ENCODE measurements at places on chromosomes 3 and 15.

DNA sequence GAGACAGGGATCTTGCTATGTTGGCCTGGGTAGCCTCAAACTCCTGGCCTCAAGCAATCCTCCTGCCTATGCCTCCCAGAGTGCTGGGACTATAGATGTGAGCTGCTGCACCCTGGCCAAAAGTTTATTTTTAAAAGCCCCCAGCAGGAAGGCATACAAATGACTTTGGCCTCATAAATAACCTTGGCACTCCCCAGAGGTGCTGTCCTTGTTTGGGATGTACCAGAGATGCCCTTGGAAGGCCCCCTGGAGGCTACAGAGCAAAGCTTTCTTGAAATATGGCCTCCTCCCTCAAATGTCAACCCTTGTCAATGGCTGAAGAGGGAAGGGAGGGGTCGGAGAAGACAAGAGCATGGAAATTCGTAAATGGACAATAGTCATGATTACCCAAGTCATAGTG, 14.0 kb upstream of the RTP3 start:
- no peak for DNase-seq

DNA sequence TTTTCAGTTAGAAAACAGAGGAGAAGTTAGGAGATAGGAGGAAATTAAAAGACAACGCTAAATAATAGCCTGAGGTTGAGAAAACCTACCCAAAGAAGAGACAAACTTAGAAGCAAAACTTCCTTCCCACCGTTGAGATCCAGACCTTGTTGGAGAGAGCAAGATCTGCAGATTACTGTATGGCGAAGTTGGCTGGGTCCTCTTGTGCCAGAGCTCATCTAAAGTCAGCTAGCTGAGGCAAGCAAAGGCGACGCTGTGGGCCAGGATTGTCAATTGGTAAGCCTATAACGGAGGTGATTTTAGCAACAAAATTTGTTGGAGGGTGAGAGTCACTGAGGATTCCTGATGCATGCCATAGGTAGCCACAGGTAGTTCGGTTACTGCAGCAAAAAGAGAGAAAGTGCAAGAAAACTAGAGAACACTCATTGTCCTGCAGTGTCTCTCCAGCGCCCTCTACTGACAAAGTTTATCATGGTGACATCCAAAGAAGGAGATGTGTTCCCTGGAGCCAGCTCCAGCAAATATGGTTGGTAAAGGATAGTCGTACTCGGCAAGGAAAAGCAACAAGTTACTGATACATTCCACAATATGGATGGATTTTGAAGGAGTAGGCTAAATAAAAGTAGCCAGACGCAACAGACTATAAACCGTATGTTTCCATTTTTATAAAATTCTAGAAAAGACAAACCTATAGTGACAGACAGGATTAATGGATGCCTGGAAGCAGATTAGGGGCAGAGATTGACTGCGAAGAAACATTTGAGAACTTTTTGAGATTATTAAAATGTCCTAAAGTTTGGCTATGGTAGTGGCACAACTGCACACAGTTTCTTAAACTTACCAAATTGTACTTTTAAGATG, 9.8 kb upstream of the OR5K4 start:
- no peak for DNase-seq

GRCh38 chr3:9401986-9402385, 4.6 kb downstream of the SETD5 start:
- DNase-seq = no peak

DNA sequence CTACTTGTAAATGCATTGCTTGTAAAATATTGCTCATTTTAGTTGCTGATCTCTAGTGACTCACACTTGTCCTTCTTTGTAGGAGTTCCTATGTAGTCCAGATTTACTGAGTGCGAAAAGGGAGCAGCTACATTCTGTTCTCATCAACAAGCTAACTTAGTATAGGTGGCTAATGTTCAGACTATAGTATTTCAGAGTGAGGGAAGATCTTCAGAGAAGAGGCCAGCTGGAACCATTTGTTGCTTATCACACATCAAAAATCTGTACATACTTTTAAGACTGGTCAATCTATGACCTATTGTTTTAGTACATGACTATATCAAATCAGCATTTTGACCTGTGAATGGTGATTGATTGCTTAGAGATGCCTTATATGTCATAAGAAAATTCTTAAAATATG, 71.3 kb upstream of the THSD4 start:
- no peak for DNase-seq

- no peak for DNase-seq
Measured at GRCh38 chr3:37135561-37135960, 38.8 kb downstream of the LRRFIP2 start.

- no peak for DNase-seq
Measured at GRCh38 chr15:68303134-68303533, 25.6 kb downstream of the FEM1B start.

GRCh38 chr3:194938845-194939531, 253.3 kb downstream of the FAM43A start:
- no peak for DNase-seq

- DNase-seq = no peak
Measured at GRCh38 chr3:57224856-57225255, 2.7 kb upstream of the APPL1 start.

DNA sequence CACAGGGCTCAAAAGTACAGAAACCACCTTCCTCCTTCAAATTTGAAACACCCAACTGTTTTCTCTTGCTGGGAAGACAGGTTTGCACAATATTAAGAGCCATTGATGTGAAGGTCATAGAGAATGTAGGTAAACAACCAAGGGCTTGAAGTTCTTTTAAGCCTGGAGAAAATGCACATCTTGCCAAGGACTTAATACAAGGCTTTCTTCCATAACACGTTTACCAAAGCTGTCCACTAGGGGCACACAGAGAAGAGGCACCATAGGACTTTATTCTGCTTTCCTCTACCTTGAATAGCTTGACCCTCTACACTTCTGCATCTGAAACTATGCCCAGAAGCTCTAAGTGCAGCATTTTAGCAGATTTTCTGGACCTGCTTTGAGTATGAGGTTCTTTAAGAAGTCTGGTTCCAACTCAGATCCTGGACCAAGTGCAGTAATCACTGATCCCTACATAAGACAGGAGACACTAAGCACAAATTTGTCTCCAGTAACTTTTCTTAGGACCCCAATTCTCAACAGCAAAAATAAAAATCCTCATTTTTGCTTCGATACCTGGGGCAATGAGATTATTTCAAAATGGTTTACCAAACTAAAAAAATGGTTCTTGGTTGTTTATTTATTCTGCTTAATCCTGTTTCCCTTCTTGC, 138.0 kb downstream of the FBN1 start:
- no peak for DNase-seq

GRCh38 chr3:23221136-23221535, 18.0 kb downstream of the UBE2E2 start:
- no peak for DNase-seq

GRCh38 chr15:81899024-81899423, 146.8 kb downstream of the MEX3B start:
- no peak for DNase-seq

- DNase-seq = no peak
Measured at GRCh38 chr15:51161491-51162220, 67.0 kb upstream of the TNFAIP8L3 start.

GRCh38 chr15:31197497-31198414, 96.2 kb upstream of the TRPM1 start:
- DNase-seq = no peak

DNA sequence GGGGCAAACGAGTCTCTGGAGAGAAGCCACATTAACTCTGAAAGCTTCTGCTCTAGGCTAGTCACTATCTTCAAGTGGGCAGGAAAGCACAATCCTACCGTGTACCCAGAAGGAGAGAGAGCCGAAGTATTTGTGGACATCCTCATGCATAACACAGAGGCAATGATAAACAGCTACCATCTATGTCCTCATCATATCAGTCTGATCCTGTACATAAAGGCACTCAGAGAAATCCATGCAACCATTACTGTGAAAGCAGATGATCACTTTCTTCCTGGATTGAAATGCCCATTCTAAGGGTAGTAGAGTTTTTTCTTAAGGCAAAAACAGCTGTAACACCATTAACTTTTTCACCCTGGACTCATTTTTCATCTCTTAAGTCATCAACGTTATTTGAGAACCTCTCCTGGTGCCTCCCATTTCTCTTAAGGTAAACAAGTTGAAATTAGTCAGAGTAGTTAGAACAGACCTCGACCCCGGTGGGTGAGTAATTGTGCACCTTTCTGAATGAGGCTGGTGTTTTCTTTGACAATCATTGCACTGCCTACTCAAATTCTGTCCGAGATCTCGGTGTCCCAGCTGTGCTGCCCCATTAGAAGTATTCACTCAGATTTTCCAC, 327.4 kb downstream of the SHQ1 start:
- no peak for DNase-seq

DNA sequence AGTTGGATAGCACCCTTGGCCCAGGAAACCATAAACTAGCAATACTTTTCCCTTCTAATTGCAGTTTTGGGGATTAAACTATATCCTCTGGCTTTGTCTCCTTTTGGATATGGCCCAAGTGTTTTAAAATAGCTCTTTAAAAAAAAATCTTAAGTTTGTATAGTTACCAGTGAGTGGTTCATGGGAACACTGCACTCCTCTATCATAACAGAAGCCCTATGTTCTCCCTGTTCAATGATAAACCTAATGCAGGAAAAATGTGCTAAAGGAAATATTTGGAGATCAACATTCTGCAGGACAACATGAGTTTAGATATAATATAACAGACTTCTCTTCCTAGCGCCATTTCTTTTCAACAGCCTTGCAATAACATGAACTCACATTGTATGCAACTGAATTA, 13.1 kb downstream of the MRPL47 start:
- no peak for DNase-seq

GRCh38 chr3:151753846-151754245, 20.1 kb downstream of the AADACL2 start:
- DNase-seq = no peak

GRCh38 chr3:166714206-166714605, 665.9 kb downstream of the ZBBX start:
- DNase-seq = no peak

GRCh38 chr15:56816781-56817180, 83.5 kb upstream of the ZNF280D start:
- no peak for DNase-seq

DNA sequence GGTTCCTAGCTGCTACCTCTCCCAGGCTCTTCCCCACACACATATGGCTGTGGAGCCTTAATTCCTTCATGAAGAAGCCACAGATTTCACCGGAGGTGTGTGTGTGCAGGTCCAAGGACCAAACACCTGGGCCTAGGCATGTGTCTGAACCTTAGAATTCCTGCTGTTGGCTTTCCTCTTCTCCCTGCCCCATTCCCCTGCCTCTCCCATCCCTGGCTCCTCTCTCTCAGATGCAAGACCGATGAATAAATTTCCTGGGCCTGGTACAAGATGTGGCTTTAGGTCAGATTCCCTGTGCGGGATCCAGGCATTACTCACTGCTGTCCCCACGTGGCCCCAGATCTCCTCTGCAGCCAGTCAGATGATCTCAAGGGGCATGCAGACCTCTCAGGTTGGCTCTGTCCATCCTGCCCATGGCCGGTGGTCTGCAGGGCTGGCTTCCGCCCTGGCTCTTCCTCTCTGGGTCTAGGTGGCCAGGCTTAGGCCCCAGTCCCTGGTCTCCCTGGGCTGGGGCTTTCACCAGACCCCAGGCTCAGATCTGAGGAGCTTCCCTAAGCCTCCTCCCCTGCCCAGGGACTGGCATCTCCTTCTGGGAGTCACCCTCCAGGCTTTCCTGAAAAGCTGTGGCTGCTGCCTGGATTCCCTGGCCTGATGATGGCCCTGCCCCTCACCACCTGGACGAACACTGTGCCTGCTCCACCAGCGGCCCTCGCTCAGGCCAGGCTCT, 20.5 kb downstream of the CCR9 start:
- DNase-seq = no peak

DNA sequence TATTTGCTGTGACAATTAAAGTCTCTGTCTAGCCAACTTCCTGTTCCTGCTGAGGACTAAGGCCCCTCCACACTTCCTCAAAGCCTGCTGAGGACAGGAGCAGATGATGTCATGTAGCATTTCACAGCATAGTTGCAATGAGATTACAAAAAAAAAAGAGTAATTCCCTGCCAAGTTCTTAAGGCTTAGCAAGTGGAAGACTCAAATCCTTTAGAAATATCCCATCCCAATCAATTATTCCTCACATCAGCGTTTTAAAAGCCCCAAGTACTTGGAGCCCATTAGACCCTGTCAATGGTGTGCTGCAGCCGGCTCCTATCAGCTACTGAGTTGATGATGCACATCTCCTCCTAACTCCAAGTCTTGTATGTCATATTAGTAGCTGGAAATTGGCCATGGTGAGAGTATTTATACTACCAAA, 51.7 kb downstream of the TRANK1 start:
- DNase-seq = peak; percentile 5

- no peak for DNase-seq
Measured at GRCh38 chr3:21345382-21345976, 405.5 kb downstream of the ZNF385D start.

- no peak for DNase-seq
Measured at GRCh38 chr3:46649436-46649835, 37.1 kb downstream of the FAM240A start.

- no peak for DNase-seq
Measured at GRCh38 chr15:90087454-90088154, 14.7 kb downstream of the IDH2 start.

- DNase-seq = no peak
Measured at GRCh38 chr15:80310776-80311175, 58.8 kb upstream of the CTXND1 start.

- no peak for DNase-seq
Measured at GRCh38 chr15:25859838-25860645, 3.1 kb downstream of the ATP10A start.

- no peak for DNase-seq
Measured at GRCh38 chr15:83855956-83856355, 202.0 kb downstream of the ADAMTSL3 start.

GRCh38 chr3:170128259-170128976, 53.1 kb downstream of the PHC3 start:
- DNase-seq = no peak

DNA sequence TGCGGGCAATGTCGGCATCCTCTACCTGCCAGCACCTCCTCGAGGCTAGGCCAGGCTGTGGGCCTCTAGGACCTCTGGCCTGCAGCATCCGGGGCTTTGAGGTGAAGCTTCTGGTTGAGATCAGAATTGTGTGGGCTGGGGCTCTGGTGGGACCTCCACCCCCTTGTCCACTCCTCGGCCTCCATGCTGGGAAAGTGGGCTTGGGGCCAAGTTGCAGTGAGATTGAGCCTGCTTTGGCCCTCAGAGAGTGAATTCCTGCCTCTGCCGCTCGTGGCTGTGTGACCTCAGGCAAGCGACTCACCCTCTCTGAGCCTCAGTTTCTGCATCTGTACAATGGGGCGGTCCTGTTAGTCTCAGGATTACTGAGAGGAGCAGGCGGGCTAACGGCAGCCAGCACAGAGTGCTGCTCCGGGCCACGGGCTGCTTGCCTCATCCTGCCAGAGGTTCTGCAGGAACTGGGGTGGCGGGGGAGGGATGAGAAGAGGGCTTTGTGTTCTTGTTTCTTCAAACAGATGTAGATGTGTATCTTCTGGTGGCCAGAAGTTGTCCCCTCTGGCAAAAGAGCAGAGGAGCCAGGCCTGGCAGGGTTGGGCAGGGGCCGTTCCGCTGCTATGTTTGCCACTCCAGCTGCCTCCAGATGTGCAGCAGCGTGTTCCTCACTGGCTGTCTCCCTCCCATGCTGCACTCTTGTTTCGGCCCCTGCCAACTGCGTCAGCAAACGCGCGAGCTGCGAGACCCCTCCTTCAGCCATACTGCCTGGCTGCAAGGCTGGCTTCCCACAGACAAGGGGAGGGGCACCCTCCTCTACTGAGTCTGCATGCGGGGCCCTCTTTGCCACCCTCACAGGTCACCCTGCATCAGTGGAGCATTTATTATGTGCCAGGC, 33.7 kb downstream of the FBLN2 start:
- no peak for DNase-seq

- DNase-seq = no peak
Measured at GRCh38 chr3:127858521-127858920, 36.2 kb upstream of the MGLL start.

- no peak for DNase-seq
Measured at GRCh38 chr15:86317384-86317740, 237.7 kb downstream of the AGBL1 start.
